ENCODE measurements at places on chromosomes 1 and 21. TPM values are rescaled to one million over a fixed set of nuclear protein-coding genes. Genes with fewer than 3 reads are reported as not detected.

GNL2 gene
- polyA plus RNA-seq: 45.7 TPM

LYPD8 gene
- polyA plus RNA-seq: not detected

OR2L5 gene
- not detected for polyA plus RNA-seq

ZNF593OS gene
- polyA plus RNA-seq: 2.3 TPM

LDLRAP1 gene
- 14.5 TPM for polyA plus RNA-seq

NUP210L gene
- not detected for polyA plus RNA-seq

DISP3 gene
- 0.30 TPM for polyA plus RNA-seq

C8A gene
- polyA plus RNA-seq: not detected

CIART gene
- 2.3 TPM for polyA plus RNA-seq

- DNase-seq: no peak
These were observed 151.6 kb upstream of the UBE2U start for GRCh38 chr1:64051796-64052195.

GRCh38 chr1:77831566-77831965 lies 52.1 kb downstream of the MIGA1 start:
- no peak for DNase-seq

DNA sequence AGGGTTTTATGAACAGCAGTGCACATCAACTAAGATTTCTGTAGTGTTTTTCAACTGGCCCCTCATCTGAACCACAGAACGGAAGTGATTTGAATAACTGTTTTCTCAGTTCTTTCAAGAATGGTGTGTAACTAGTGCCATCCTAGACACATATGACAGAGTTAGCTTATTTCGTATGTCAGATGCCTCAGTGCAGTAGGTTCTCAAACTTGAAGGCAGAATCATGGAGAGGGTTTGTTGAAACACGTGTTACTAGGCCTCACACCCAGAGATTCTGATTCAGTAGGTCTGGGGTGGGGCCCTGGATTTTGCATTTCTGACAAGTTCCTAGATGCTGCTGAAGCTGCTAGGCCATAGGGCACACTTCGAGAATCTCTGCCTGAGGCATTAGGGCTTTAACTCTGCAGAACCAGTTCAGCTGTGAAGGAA lies 49.0 kb downstream of the SCCPDH start:
- no peak for DNase-seq

DNA sequence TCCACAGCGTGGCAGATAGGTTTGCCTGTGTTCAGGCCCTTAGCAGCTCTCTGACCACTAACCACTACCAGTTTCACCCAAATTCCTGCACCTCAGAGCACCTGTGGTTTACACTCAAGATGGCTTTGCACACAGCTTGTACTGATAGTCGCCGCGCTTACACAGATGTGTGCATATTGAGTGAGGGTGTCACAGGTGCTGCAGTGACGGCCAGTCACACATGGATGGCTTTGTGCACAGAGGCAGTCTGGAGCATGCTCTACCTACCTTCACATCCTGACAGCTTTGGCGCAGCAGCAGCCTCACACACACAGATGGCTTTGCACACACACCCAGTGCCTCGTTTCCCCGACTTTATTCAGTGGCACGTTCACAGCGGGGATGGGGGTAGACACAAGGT lies 7.5 kb downstream of the DMAP1 start:
- DNase-seq: no peak

DNA sequence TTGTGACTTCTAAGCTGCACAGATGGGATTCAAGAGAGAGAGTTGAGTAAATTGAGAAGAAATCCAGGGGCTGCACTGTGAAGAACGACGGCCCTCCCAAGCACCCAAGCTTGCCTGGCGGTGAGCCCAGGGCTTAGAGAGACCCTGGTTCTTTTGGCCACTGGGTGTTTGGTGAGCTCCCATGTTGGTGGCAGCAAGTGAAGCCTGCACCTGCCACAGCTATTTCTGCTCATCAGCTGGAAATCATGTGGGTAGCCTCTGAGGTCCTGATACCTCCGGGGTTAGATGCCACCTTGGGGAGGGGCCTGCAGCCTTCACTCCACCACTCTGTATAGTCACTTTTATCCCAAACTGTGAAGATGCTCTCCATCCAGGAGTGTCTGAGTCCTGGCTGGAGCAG lies 6.2 kb upstream of the BTG2 start:
- no peak for DNase-seq

- DNase-seq: no peak
These were observed 9.0 kb downstream of the PRDX1 start for GRCh38 chr1:45512641-45513054.

DNA sequence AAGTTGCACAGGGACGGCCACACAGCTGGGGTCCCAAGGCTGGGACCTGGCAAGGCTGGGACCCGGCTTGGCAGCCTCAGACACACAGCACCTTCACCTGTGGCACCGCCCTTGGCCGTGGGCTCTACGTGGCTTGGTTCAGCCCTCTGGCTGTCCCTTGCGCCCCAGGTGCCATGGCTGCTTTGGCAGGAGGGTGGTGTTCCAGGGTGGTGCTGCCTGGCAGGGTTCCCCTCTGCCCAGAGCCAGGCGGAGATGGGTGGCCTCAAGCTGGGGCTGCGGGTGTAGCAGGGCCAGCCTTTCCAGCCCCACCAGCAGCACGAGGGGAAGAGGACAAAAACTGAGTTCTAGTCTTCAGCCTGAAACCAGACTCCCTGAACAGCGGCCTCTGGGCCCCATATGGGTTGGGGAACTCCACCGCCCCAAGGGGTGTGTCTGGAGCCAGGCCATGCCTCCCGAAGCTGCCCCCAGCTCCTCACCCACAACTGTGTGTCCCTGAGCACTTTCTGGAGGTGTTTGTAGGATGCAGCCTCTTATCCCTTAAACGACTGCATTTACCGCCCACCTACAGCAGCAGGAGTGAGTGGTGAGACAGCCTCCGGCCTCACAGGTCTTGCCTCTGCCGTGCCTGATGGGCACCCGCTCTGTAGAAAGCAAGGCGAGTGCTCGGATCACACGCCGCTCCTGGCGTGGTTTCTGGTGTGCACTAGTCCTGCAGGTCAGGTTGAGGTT lies 92.3 kb downstream of the PDE9A start:
- no peak for DNase-seq

DNA sequence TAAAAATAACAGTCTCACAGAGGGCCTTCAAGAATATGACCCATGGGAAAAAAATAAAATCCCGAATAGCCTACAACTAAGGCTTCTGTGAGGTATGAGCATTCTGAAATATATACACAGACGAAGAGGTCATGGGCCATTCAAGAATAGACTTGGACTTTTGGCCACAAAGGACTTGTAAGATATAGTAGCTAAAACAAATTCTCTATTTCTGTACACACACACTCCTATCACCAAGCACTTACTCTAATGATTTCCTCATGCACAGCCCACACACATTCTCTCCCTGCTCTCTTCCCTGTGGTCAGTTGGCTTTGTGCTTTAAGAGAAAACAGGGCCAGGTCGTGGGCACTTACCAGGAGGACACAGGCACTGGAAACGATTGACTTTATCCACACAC lies 69.7 kb upstream of the ADAM30 start:
- DNase-seq: no peak

GRCh38 chr1:86184426-86184825 lies 27.9 kb upstream of the COL24A1 start:
- DNase-seq: peak; percentile 36

GRCh38 chr1:152189657-152190442 lies 30.8 kb upstream of the RPTN start:
- peak; percentile 56 for DNase-seq

DNA sequence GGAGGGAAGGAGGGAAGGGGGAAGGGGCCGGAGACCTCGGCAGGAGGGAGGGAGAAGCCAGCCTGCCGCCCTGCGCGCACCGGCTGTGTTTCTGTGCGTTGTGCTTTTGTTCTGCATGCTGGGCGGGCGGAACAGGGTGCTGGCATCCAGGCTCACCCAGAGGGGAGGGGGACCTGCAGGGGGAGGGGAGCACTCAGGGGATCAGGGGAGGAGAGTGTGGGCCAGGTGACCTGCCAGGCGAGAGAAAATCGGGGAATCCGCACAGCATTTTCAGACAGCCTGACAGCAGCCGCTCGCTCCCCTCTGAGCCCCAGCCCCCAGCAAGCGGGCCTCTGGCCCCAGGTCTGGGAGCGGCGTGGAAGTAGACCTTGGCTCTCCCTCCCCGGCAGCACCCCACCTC lies 54.7 kb downstream of the RIPK4 start:
- no peak for DNase-seq

- DNase-seq: no peak
These were observed 55.7 kb downstream of the MRPL39 start for GRCh38 chr21:25551569-25551968.

GRCh38 chr1:119799003-119799402 lies 12.3 kb downstream of the REG4 start:
- no peak for DNase-seq

GRCh38 chr1:196690582-196690981 lies 38.7 kb downstream of the CFH start:
- no peak for DNase-seq

DNA sequence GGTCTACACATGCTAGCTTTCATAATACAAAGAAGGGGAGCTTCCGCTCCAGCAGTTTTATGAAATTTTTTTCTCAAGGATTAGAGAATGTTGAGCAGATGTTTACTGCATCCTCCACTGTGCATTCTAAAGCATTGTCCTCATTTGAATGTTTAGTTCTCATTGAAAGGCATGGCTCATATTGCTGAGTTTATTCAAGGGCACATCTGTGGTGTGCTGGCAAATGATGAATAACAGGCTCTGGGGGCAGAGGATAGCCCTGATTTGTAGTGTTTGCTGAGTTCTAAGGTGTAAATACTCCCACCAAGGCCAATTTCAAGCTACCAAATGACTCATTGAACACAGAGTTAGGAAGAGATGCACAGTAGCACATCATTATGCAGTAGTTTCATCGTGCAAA lies 303.2 kb upstream of the FAM78B start:
- no peak for DNase-seq

DNA sequence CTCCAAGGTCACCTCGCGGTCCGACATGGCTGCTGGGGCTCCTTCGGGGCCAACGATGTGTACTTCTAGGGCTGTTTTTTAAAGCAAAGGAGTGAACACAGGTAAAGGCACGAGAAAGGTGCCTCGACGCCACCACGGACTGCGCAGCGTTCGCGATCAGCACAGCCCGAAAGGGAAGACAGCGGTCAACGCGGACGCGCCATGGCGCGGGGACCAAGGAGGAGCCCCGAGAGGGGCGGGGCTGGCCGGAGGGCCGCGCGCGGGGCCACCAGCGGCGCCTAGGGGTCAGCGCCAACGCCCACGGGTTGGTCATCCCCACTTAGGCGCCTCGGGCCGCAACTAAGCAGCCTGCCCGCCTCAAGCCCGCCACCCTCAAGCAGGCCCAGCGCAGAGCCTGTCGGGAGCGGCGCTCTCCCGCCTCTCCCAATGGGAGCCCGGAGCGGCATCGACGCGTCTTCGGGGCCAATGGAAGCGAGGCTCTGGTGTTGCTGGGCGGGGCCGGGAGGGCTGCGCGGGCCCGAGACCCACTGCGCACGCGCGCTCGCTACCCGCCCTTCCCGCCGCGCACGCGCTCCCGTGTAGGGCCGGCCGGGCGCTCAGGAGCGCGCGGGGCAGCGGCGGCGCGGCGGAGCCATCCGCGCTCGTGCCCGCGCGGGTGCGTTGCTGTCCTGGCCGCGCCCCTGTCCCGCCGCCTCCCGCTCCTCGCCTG lies at the start of gene DIP2A:
DIP2A (plus strand) TSS at position 577 of the 709 bp plus-strand sequence. CDS start 241 bp downstream, outside the sequence.
- DNase-seq: peak; percentile 99

DNA sequence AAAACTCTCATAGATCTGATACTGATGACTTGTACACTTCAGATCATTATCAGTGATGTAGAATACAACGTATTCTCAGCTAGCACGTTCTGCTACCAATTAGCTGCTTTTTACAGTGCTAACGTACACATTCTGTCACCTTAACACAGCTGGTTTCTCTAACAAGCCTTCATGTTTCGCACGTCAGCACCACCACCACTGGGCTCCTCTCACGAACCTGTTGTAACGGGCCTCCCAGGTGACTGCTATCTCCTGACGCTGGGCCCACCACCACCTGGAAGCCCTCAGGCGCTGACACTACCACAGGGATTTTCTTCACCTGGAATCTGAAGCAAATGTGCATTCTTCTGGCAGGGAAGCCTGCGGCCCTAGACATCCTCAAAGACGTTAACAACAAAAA lies 19.8 kb downstream of the TOMM20 start:
- no peak for DNase-seq

GRCh38 chr1:151157067-151157531 lies 650 bp downstream of the TNFAIP8L2 start:
- no peak for DNase-seq

GRCh38 chr1:206753141-206753540 lies 17.4 kb upstream of the IL19 start:
- no peak for DNase-seq

- DNase-seq: no peak
These were observed 8.6 kb downstream of the WLS start for GRCh38 chr1:68223687-68224086.

- DNase-seq: no peak
These were observed 392.7 kb downstream of the MATN1 start for GRCh38 chr1:30330644-30331043.

DNA sequence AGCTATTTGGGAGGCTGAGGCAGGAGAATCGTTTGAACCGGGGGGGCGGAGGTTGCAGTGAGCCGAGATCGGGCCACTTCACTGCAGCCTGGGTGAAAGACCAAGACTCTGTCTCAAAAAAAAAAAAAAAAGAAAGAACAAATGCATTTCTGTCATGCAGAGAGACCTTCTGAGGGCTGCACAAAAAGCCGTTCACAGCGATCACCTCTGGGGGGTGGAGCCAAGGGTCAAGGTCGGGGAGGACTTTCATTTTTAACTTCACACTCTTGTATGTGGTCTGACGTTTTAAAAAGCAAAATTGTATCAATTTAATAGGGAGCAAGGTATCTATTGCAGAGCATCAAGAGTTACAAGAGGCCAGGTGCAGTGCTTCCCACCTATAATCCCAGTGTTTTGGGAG lies 26.6 kb upstream of the CLDN14 start:
- no peak for DNase-seq

GRCh38 chr1:178220094-178220493 lies 126.2 kb downstream of the RASAL2 start:
- no peak for DNase-seq

Measured in hindlimb muscle (tissue), 1 donor.